ENCODE measurements at places on chromosomes 1 and 21.

DNA sequence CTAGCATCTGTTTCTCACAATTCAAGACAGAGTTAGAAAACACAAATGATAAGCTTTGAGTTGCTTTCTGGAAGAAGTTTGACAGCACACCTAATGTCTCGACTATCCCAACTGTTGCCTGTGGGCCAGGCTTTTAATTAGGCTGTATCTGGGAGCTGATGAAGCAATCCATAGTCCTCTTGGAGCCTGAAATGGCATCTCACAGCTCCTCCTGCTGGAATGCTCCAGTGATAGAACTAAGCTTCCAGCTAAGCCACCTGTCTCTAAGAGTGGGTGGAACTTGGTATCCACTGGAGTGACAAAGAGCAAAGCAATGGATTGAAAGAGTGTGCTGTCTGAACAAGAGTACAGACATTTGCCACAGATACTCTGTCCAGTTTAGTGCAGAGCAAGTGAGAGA, 605.3 kb upstream of the NR5A2 start:
- no peak for DNase-seq

- no peak for DNase-seq
These were observed 39.8 kb upstream of the KIAA0040 start for GRCh38 chr1:175232335-175232734.

DNA sequence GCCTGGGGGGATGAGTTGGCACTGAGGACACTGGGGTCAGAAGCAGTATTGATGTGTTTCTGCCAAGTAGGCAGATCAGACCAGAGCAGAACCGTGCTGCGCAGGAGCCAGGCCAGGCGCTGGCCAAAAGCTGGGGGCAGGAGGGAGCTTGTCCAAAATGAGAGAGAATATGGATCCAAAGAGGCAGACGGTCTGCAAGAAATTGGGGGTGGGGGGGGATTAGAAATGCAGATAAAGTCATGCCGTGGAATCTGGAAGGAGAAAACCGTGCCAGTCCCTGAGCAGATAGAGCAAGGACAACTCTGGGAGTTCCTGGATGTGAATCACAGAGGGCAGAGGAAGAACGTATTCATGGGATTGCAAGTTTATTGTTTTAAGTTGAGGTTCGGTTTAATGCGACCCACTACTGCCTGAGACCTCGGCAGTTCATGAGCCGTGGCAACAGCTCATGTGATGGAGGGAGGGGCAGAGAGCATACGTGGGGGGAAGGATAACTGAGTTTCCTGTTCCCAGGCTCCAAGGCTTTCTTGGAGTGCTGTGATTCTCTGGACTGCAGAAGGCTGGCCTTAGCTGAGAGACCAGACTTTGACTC, 224.0 kb downstream of the FGGY start:
- no peak for DNase-seq

- DNase-seq, result no peak
These were observed 8.2 kb downstream of the CTPS1 start for GRCh38 chr1:40987439-40988276.

DNA sequence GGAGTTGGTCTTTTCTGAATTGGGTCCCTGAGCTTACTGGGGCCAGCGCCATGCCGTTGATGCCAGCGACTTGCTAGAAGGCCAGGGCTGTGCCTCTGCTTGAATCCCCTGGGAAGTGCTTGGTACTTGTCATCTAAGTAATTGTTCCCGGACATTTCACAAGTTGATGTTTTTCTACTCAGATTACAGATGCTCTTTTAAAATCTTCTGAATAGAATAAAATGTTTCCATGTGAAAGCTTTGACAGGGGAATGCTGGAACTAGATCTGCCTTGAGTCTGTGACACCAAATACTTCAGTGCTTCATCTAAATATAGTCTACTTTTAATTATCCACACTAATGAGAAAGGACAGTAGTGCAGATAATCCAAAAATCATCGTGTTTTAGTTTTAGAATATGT, 38.3 kb downstream of the PTGFRN start:
- DNase-seq, result no peak

DNA sequence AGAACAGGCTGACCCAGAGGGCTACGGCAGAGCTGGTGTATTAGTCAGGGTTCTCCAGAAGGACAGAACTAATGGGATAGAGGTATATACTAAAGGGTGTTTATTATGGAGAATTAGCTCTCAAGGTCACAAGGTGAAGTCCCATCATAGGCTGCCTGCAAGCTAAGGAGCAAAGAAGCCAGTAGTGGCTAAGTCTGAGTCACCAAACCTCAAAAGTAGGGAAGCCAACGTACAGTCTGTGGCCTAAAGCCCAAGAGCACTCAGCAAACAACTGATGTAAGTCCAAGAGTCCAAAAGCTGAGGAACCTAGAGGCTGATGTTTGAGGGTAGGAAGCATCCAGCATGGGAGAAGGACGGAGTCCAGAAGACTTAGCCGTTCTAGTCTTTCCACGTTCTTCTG, 179.2 kb downstream of the BACH1 start:
- DNase-seq, result no peak

DNA sequence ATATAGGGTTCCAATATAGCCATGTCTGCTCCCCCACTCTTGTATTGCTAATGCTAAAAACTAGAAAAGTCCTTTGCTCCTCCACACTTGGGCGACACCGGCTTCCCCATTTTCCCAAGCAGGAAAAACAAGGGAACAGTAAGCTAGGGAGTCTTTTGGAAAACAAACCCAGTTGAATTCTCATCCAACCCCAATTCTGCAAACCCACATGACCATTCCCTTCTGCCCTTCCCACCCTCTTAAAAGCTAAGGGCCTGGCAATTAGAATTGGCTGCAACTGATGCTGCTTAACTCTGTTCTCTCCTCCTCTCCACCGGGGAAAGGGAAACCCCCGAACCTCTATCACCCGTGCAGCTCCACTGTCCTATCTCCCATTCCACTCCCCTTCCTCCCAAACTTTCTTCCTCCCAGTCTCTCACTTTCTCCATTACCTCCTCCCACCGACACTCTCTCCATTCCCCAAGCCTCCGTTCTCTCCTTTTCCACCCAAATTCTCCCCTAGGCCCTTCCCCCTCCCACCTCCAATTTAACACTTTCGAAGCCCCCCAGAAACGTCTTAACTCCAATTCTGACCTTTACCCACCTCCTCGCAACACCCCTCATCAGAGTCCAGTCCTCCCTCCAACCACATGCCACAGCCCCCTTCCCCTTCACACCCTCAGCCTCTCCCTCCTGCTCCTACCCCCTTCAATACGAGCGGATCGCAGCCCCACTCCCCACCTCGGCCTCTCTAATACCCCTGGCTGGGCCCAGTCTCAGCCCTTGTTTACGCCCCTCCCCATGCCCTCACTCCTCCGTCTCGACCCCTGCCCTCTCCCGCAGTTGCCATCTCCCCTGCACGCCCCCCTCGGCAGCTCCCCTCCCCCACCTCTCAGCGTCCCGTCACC, 701 bp downstream of the DEDD start:
- DNase-seq, result no peak

DNA sequence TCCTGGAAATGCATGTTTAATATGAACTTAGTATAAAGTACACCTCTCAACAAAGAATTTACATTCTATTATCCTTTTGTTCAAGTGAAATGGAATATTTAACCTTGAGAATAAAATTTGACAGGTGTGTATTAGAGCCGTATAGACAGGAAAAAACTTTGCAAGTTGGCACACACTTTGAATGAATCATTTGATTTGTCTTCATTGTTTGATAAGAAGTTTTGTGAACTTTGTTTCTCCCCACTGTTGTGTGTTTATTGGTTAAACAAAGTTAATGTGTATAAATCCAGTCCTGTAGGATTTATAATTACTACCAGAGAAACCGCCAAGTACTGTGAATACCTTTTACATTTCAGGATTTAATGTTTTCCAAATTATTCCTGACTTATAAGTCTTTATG, 2.0 kb downstream of the SYDE2 start:
- DNase-seq, result no peak

GRCh38 chr1:172154551-172154950, 265.9 kb upstream of the C1orf105 start:
- no peak for DNase-seq

- DNase-seq, result no peak
These were observed 24.1 kb downstream of the ACTA1 start for GRCh38 chr1:229409616-229410369.

DNA sequence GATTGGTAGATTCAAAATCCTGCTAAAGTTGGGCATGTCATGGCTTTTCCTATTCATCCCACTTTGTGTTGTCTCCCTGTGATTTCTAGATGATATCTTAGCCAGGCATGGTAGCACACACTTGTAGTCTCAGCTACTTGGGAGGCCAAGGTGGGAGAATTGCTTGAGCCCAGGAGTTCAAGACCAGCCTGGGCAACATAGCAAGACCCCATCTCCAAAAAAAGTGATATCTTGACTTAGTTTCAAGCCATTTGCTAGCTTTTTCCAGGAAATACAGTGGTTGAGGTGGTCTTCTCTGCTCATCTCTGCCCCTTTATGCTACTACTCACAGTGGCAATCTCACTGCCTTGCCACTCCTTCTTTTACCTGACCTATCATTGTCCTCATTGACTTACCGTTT, 12.3 kb upstream of the HAX1 start:
- DNase-seq, result no peak

DNA sequence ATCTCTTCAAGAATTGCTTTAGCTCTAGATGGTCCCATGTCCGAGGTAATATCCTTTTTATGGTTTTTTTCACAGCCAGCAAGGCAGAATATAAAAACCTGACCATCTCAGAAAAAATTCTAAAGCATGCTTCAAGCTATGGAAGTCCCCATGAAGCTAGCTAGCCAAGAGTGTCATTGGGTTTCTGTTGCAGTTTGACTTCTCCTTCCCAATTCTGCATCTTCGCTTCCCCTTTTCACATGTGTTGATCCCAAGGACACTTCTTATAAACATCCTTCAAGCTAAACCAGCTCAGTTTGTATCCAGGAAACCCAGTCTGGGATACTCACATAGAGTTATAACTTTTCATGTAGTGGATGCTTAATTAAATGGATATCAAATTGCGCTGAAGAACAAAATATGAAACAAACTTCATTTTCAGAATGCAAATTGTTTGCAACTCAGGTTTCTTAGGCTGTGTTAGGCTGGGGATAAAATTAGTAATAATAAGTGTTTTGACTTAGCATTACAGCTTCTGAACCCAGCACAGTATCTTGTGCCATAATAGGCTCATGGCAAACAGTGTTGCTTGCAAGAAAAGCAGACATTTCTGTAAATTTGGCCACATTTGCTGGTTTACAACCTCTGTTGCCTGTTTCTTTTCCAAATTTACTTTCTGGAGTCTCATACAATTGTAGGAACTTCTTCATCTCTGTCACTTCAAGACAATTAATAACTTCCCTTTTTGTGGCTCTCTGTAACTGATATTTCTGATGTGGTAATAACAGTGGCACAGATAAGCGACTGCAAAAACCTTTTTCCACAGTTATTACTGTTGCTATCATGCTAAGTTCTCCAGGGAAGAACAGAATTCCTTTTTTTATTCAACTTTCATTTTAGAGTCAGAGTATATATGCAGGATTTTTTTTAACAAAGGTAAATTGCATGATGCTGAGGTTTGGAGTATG, 53.2 kb downstream of the NCAM2 start:
- no peak for DNase-seq

GRCh38 chr1:45842786-45843185, 39.4 kb downstream of the MAST2 start:
- no peak for DNase-seq

DNA sequence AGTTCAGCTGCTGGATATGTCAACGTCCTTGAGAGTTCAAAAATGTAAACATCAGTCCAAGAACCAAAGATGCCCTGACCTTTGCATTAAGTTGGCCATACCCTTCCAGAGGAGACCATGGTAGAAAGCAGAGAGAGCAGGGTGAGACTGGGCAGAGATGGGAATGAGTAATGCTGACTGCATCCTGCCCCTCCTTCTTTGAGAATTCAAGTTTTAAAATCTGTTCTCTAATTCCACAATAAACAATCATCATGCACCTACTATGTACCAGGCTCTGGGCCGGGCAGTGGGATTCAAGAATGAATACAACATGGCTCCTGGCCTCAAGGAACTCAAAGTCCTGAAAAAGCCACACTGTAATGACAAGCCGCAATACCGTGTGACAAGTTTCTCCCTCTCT, 3.9 kb upstream of the HAO2 start:
- DNase-seq, result no peak

GRCh38 chr1:53391982-53392381, 64.1 kb upstream of the LRP8 start:
- DNase-seq, result no peak

- no peak for DNase-seq
These were observed 78.7 kb downstream of the SSBP3 start for GRCh38 chr1:54327386-54328065.

GRCh38 chr21:38538353-38538752, 40.1 kb upstream of the ERG start:
- DNase-seq, result no peak

- DNase-seq, result peak; percentile 69
These were observed 34.5 kb downstream of the OR10R2 start for GRCh38 chr1:158506369-158506987.

DNA sequence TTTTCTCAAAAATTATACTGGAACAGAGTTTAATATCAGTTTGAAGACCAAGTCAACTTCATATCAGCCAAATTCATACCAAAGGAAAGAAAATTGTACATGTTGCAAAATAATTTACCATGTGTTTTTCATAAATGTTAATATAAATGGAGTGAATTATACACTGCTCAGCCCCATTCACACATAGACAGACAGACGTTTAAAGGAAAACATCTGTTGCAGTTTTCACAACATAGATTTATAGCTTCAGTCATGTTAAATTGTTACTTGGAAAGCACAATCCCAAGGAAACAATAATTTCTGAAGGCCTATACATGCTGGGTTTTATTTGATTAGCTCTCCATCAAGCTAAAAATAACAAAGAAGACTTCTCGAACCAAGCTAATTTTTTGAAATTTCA, 27.8 kb upstream of the HYI start:
- DNase-seq, result no peak

DNA sequence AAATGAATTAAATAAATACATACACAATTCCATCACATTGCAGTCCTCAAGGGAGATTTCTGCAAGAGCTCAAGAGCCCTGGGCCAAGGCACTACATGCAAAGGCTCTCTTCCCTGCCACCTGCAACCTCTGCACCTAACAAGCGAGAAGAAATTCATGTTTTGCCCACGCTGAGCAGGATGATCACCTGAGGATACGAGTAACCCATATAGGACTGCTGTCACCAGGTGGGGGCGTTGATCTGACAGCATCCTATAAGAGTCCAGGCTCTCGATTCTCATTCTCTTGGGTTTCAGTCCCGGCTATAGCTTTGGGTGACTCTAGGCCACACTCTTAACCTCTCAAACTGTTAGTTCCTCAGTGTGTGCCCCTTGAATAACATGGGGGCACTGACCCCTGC, 18.7 kb upstream of the SPOCD1 start:
- no peak for DNase-seq

GRCh38 chr21:33231526-33231925, 1.8 kb downstream of the IFNAR2 start:
- peak; percentile 69 for DNase-seq

DNA sequence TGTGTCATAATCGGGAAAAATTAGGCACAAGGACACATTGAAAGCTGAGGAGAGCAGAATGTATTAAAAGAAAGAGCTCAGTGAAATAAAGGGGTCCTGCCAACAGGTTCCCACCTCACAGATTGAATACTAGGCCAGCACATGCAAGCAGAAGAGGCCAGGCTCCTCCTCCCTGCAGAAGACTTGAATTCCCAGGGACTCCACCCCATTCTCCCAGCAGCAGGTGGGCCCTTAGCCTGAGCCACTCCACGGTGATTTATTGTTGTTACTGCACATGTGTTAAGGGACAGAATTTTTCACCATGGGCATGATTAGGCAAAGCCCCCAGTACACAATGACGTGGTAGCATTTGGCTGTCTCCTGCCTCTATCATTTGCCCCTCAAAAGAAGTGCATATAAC, 1844.7 kb downstream of the NCAM2 start:
- DNase-seq, result no peak

Data from activated CD8-positive, alpha-beta memory T cell treated with anti-CD3 and anti-CD28 coated beads for 24 hours (primary cell).